Esophagus (tissue), 2 donors: ENCODE measurements at places on chromosomes 16 and 17. TPM values are rescaled to one million over a fixed set of nuclear protein-coding genes. Genes with fewer than 3 reads are reported as not detected.

Gene OTOP2
- polyA plus RNA-seq, result 0.61 TPM

Gene CHD9NB
- 3.4 TPM for polyA plus RNA-seq

Gene CDRT15
- not detected for polyA plus RNA-seq

Gene ADAMTS18
- polyA plus RNA-seq, result 0.02 TPM
